ENCODE measurements at places on chromosomes 4 and X. TPM values are rescaled to one million over a fixed set of nuclear protein-coding genes. Genes with fewer than 3 reads are reported as not detected.

- DNase-seq, result no peak
These were observed 695 bp downstream of the MTM1 start for GRCh38 chrX:150569155-150569477.

- no peak for DNase-seq
These were observed 25.9 kb upstream of the FAM241A start for GRCh38 chr4:112119353-112119783.

GRCh38 chrX:2662586-2662985 is 28.5 kb upstream of the CD99 start:
- no peak for DNase-seq

GRCh38 chr4:99536271-99536670 is 25.4 kb downstream of the C4orf17 start:
- DNase-seq, result no peak

The PGAM4 gene
- not detected for polyA plus RNA-seq

DNA sequence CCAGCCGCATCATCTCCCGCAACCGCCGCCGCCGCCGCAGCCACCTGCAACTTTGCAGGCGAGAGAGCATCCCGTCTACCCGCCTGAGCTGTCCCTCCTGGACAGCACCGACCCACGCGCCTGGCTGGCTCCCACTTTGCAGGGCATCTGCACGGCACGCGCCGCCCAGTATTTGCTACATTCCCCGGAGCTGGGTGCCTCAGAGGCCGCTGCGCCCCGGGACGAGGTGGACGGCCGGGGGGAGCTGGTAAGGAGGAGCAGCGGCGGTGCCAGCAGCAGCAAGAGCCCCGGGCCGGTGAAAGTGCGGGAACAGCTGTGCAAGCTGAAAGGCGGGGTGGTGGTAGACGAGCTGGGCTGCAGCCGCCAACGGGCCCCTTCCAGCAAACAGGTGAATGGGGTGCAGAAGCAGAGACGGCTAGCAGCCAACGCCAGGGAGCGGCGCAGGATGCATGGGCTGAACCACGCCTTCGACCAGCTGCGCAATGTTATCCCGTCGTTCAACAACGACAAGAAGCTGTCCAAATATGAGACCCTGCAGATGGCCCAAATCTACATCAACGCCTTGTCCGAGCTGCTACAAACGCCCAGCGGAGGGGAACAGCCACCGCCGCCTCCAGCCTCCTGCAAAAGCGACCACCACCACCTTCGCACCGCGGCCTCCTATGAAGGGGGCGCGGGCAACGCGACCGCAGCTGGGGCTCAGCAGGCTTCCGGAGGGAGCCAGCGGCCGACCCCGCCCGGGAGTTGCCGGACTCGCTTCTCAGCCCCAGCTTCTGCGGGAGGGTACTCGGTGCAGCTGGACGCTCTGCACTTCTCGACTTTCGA is 654 bp downstream of the ATOH1 start:
- DNase-seq, result no peak

DNA sequence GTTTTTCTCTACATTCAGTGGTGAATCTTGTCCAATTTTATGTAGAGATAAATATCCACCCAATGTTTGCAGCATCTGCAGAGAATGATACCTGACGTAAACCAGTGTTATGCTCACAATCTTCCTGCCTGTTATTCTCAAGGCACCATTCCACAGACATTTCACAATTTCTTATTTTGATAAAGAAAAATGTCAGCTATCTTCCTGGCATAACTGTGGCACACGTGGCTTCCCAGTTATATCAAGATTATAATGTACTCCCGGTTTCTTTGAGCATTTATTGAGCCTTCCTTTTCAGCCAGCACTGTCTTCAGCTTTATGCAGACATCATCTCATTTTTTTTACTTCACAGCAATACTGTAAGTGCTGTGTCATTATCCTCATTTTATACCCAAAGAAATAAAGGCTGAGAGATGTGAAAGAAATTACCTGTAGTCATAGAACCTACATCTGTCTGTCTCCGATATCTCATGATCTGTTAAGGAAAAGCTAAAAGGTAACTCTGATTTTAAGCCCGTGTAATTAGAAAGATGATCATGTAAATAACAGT is 1300.8 kb upstream of the TENM3 start:
- no peak for DNase-seq

The XAGE2 gene
- 0.12 TPM for polyA plus RNA-seq

The TBC1D9 gene
- polyA plus RNA-seq, result 27.9 TPM

DNA sequence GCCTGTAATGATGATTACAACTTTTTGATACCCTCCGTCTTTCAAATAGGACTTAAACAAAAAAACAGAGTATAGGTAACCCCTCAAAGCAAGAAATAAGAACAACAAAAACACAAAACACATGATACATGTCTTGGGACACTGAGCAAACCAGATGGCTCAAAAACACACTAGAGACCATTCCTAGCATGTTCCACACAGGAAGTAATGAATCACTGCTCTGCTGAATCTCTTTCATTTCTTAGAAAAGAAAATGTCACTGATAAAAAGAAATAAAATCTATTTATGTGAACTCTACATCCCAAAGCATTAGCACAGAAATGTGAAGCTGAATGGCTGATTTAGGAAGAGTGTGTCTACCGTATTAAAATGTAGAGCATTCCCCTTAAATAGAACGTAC is 134.5 kb upstream of the IL15 start:
- no peak for DNase-seq

DNA sequence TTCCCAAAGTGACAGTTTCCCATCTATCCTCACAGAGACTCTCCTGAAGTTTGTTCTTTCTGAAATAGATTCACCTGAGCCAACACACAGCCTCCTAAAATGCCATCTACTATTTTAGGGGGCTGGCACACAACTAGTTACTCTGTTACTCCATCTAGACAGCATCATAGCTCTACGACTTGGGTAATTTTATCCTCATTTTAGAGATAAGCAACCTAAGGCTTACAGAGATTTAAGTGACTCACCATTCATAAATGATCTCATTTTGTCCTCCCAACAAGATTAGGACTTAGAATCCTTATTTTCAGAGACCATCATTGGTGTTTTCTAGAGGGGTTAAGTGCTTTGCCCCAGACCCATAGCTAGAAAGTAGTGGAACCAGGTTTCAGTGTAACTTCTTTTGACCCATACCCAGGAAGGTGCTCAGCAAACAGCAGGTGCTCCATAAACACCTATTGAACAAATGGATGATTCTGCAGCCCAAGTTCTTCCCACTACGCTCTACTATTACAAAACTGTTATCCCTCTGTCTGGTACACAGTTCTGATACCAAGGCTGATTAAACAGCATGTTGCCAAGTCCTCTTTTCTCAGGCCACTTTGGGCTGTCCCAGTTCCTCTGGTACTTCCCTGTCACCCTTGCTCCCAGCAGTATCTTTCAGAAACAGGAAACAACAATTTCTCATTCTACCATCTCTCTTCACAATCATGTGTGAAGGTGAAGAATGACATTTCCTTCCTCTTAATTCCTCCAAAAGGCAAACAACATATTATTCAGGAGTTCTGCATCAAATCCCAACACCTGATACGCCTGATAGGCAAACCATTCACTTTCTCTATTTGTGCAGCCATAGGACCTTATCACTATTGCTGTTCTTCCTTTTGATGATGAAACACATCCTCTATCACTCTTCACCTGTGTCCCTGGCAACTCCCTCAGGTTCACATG is 304.7 kb upstream of the TAPT1 start:
- DNase-seq, result no peak

The SLIT2 gene
- polyA plus RNA-seq, result 9.4 TPM

The NSG1 gene
- 30.1 TPM for polyA plus RNA-seq
